ENCODE measurements at places on chromosomes 4 and X.

GRCh38 chr4:156195914-156196313 lies 242.2 kb upstream of the CTSO start:
- no peak for DNase-seq

- no peak for DNase-seq
These were observed 2108.9 kb upstream of the TENM3 start for GRCh38 chr4:180134091-180134866.

- no peak for DNase-seq
These were observed 3.3 kb downstream of the SLC25A6 start for GRCh38 chrX:1388651-1389050.

- DNase-seq: no peak
These were observed 97.1 kb downstream of the ENOX2 start for GRCh38 chrX:130805903-130806302.

DNA sequence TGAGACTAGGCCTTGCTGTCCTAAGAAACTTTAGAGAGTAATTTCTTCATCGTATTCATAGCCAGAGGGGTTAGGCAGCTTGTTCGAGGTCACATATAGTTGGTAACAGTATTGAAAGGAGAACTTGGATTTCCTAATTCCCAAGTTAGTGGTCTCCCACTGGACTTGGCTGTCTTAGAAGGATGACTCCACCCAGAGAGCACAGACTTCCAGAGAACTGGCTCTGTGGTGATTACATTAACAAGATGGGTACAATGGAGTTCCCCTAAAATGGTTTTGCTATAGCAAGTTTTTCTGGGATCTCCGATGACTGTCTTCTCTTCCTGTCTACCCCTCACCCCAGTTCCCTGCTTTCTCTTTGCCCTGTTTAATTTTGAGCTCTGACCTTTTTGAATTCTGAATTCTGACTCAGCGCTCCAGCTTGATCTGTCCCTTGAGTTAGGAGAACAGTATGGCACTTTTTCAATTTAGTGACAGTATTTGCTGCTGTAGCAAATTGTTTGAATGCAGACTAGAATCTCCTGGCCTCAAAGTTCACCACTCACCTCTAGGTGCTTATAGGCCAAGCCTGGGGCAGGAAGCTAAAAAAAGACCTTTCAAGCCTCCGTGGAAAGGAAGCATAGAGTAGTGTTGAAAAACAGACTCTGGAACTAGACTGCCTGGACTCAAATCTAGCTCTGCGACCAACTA lies 6.9 kb downstream of the MSN start:
- no peak for DNase-seq

- DNase-seq: no peak
These were observed 95.0 kb upstream of the SLC34A2 start for GRCh38 chr4:25560605-25561004.

DNA sequence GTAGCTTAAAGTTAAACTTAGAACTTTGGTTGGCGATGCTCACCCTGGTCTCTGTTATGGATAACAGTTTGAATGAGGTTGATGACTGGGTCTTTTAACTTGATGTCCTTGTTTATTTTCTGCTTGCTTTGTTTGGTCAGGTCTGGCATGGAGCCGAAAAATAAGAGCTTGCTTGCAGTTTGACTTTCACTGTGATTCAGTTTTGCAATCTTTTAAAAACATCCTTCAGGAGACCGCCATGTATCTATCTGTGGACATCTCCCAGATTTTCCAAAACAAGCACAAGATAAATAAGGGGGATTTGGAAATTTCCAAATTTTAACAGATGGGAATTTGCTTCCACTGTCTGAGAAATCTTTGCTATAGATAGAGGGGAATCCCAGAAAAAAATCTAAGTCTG lies 246.7 kb downstream of the PALLD start:
- DNase-seq: no peak

- DNase-seq: no peak
These were observed 121.7 kb downstream of the CHIC2 start for GRCh38 chr4:53942712-53943111.

DNA sequence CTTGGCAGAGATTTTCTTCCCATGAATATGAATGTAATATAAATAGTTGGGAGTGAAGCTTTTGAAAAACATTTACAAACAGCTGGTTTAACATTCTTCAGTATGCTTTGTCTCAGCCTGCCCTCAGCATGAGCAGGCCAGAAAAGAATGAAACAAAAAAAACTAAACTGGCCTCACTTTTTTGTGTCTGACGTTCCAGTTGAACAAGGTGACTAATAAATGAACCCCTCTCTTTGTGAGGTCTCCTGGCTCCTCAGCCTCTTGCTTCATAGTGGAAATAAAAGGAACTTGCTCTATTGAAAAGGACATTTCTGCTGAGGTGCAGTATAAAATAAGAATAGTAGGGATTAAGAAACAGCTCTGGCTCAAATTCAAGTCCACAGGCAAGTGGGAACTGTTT lies 9.4 kb downstream of the CHST7 start:
- no peak for DNase-seq

All from activated T-helper 1 cell treated with anti-CD3 and anti-CD28 coated beads, Interleukin-2, amount 50 U/mL, for 16 hours (primary cell).